K562 (cell line): ENCODE measurements at places on chromosomes 5 and 9. TPM values are rescaled to one million over a fixed set of nuclear protein-coding genes. Genes with fewer than 3 reads are reported as not detected.

The PCDHB7 gene
- total RNA-seq = not detected in 2 replicates

The SLC28A3 gene
- total RNA-seq = not detected in 2 replicates

The GADD45G gene
- total RNA-seq = 0.20 TPM in 1 of 2 replicates, not detected in the other

DNA sequence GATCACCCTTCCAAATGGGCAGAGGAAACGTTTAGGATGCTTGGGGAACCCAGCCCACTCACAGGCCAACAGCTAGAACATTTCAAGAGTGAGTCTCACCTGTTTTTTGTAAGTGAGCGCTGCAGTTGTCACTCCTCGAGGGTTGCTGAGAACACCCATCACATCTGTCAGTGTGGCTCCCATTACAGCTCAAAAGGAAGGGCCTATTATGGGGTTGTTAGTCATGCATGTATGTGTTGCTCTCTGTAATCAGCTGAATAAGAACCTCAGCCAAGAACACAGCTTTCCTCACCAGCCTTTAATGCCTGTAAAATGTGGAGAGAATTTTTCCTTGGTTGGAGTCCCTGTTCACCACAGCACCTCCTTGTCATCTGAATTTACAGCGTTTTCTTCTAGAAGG, 196.3 kb upstream of the KLF4 start:
- no peaks in the 10 kb centered on the region; the same call in 2 of the 3 replicates for H3K4me1 ChIP-seq
- no peak overlapping the region for H3K4me3 ChIP-seq
- no peak for DNase-seq
- H3K36me3 ChIP-seq = no peaks in the 10 kb centered on the region
- H3K27ac ChIP-seq = no peak overlapping the region
- peaks cover 23% of the 10 kb centered on the region for H3K27me3 ChIP-seq
